Cortex of kidney (tissue), 1 donor: ENCODE measurements at places on chromosomes 3 and 15.

- no peak for DNase-seq
Observed at GRCh38 chr3:195556390-195556789, 13.3 kb upstream of the PPP1R2 start.

DNA sequence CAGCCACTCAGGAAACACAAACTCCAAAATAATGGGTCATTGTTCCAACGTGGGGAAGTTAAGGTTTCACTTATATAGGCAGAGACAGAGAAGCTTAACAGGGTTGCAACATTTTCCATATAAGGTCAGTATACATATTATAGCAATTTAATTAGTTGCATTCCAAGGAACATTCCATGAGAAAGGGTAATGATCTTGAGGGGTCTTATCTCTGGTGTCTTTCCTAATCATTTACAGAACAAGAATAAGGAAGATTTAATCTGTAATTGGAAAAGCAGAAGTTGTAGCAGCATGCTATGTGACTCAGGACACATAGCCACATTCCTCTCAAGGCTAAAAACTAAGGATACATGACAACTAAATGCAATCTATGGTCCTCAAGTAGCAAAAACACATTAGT is 4.9 kb downstream of the MNS1 start:
- DNase-seq: no peak

- DNase-seq: no peak
Observed at GRCh38 chr15:77067691-77068367, 3.1 kb downstream of the TSPAN3 start.

DNA sequence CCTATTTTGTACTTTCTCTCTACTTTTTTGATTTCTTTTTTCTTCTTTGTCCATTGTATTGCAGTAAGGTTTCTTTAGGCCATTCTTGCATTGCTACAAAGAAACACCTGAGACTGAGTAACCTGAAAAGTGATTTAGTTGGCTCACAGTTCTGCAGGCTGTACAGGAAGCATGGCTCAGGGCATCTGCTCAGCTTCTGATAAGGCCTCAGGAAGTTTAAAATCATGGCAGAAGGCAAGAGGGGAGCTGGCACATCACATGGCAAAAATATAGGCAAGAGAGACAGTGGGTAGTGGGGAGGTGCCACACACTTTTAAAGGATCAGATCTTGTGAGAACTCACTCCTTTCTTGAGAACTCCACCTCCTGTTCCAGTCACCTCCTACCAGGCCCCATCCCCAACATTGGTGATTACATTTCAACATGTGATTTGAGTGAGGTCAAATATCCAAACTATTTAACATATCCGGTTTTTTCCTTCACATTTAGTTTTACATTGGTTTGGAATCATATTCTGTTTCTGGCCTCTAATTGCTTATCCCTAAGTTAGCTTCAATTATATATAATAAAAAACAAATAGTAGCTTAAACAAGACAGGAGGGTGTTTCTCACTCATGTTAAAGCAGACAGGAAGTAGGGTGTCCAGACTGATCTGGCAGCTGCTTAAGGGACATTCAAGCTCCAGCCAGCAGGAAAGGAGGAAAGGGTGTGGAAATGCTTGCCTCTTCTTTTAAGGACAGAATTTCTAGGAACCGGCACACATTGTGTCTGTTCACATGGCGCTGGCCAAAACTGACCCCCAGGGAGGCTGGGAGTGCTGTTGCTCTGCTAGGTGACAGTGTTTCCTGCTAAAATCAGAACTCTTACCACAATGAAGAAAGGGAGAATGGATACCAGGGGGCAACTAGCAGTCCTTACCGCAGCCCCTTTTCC is 28.8 kb upstream of the SKOR1 start:
- DNase-seq: no peak

DNA sequence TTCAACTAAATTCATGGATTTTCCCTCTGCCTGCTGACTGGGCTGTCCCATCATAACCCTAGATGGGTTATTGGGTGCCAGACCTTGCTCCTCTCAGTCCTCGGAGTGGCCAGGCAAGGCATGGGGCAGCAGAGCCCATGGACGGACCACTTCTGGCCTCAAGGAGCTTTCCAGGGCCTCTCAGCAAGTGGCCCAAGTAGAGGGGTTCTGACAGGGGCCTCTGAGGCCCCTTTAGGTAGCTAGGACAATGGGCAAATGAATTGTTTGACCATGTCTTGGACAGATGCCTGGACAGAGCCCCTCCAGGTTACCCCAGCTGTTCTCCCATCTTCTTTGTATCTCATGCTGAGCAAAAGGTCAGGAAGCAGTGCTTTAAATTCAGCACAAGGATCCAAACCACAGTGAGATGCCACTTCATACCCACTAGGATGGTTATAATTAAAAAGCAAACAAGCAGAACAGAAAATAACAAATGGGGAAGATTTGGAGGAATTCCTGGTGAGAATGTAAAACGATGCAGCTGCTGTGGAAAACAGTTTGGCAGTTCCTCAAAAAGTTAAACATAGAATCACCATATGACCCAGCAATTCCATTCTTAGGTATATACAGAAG is 61.6 kb downstream of the SPSB4 start:
- no peak for DNase-seq

DNA sequence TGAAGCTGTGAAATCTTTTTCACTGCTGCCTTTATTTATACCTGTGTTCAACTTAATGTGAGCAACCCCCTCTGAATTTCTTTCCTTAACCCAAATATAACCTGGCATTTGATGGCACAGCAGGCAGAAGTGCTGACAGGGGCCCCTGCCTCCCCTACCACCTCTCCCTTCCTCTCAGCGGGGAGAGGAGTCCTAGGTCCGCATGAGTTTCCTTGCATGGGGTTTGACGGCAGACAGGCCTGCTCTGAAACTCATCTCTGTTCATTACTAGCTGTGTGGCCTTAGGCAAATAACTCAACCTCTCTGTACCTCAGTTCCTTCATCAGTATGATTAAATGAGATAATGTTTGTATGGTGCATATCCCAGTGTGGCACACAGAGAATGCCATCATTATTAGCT is 79.7 kb downstream of the SEC22A start:
- DNase-seq: no peak

DNA sequence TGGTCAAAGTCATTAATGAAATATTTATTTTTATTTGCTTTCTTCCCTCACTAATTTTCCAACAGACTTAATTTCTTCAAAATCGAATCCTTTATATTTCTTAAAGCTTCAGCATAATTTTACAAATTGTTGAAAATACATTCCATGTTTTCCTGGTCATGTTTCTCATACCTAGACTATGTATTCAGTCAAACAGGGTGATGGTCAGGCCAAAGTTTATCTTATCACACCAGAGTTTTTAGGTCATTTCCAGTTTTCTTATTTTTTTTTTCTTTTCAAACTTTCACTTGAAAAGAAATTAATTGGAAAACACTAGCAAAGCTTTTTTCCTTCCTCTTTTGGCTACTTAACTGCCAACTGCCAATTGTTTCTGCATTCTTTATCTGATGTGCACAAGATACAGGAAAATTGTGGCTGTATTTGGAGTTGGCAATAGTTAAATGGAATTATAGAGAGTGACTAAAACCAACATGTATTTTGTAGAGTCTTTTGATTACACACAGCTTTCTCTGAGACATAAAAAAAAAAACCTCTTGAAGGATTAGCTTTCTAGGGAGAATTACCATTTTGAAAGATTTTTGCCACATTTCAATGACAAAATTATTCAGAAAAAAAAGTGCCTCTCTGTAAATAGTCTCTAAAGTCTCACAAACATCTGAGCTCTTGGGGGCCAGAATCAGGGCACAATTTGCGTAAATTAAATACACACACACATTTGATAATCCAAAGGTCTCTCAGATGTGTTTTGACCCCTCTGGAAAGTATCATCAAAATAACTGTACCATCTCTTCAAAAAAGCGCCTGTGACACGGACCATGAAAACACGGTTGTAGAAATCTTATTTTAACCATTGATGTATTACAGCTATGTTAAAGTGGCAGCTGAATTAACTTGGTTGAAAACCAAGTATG is 603.2 kb upstream of the KCNMB2 start:
- no peak for DNase-seq

GRCh38 chr3:117756563-117756962 is 1047.0 kb downstream of the TUSC7 start:
- no peak for DNase-seq

DNA sequence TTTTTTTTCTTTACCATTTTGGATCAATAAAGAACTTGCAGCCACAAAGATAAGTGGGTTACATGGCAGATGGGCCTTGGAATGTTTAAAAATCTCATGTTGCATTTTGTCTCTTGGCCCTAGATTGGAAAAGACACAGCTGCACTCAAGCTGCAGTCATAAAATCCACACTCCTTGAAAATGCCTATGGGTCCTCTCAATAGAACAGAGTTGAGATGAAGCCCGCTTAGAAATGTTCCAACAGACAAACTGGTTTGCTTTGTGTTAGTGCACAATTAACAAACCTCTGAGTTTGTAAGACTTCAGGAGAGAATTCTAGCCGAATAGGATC is 401.2 kb upstream of the CDIN1 start:
- DNase-seq: no peak

GRCh38 chr3:73043414-73043813 is 18.0 kb upstream of the EBLN2 start:
- no peak for DNase-seq

DNA sequence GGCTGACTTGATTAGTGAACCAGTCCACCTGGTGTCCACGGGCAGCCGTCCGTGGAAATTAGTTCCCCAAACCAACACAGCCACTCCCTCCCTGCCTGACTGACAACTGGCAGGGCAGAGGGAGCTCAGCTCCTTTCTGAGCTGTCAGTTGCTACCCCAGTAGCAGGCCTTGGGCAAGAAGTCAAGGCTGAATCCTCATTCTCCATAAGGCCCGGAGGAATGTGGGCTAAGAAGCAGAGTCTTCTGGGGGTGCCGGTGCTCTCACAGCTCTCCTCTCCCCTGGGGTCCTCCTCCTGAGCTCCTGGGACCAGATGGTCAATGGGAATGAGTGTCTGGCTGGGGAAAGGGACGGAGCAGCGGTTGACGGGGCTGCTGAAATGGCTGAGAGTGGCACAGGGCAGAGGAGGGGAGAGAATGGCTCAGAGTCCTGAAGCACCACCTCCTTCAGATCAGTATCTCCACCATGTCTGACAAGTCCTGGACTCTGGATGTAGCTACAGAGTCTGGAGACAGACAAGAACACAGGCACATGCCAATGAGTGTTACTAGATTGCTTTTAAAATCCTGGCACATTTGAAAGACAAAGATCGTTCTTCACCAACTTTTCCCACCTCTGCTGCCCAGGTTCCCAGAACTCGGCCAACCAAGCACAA is 16.9 kb downstream of the AMOTL2 start:
- no peak for DNase-seq

GRCh38 chr3:185998136-185998535 is 60.3 kb upstream of the TRA2B start:
- DNase-seq: no peak

GRCh38 chr15:76912430-76912829 is 7.3 kb upstream of the SCAPER start:
- DNase-seq: no peak

DNA sequence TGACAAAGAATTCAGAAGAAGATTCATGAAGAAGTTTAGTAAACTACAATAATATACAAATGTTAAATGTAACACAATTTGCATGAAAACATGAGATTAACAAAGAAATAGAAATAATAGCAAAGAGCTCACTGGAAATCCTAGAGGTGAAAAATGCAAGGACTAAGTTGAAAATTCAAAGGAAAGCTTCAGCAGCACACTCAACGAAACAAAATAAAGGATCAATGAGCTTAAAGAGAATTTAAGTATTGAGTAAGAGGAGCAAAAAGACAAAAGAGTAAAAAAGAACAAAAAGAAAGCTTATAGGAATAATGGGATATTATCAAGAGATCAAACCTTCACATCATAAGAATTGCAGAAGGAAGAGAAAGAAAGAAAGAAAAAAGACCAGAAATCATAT is 583.8 kb upstream of the NECTIN3 start:
- no peak for DNase-seq

DNA sequence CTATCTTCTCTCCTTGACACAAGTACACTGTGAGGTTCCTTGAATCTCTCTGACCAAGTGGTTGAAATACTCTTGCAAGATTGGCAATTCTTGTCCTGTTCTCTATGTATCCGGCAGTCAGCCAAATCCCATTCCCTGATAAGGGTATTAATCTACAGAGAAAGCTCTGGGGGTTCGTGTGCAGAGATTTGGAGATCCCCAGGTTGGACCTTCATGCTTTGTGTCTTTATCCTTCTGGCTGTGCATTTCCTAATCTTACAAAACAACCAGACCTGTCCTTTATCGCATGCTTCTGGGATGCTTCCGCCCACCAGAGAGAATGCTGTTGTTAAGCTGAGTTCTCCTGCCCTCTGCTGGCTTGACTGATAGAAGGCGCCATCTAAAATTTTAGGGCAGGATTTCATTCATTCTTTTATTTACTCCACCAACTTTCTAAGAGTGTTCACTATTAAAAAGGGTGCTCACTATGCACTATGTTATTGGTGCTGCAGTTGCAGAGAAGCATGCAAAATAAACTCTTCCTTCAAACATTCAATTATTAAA is 8.6 kb upstream of the SST start:
- no peak for DNase-seq

GRCh38 chr3:43606284-43606683 is 15.5 kb downstream of the ANO10 start:
- no peak for DNase-seq

GRCh38 chr15:74245342-74245931 is 9.3 kb downstream of the CCDC33 start:
- DNase-seq: no peak

DNA sequence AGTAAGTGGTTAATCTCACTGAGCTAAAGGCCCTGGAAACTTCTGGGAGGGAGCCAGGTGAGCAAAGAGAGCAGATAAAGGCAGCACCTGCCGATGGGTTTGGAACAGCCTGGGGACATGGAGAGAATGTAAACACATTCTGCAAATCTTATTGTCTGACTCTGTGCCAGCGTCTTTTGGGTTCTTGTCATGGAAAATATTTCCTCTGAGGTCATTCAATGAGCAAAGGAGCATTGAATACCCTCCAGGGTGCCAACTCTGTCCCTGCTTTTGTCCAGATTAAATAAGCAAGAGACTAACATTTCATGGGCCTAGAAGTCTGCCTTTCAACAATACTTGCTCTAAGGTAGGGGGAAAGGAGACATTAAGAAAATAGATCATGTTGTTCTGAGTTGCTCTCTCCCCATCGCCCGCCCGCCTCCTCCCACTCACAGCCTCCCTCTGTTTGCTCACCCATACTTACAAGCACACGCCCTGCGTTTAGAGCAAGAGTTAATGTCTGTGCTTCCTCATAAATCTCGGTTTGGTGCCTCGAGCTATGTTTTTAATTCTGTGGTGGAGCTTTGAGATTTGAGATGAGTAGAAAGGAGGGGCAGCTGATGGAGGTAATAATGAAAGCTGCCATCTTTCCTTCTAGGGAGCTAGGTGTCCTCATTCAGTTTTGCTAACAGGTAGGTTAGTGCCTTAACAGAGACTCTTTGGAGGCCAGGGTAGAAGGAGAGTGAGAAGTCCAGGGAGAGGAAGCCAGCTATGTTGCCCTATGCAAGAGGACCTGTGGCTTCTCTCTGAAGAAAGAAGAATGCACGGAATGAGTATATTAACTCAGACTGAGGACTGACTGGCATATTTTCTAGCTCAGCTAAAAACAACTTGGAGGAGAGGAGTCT is 132.9 kb downstream of the TPRG1 start:
- no peak for DNase-seq

DNA sequence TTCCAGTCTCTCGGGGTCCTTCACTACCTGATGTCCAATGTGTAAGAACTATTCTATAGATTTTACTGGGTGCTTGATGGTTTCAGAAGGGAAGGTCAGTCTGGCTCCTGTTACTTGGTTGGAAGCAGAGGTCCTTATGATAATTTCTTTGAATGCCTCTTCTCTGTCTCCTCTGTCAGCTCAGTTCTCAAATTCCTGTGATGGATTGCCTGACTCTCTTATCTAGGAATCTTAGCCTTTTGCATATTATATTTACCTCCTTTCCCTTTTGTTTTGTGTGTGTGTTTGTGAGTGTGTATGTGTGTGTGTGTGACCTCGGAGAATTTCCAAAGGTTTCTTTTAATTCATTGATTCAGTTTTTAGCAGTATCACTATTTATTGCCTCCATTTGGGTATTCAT is 88.2 kb downstream of the ARNT2 start:
- no peak for DNase-seq
